ENCODE measurements at places on chromosomes 6 and 20.

DNA sequence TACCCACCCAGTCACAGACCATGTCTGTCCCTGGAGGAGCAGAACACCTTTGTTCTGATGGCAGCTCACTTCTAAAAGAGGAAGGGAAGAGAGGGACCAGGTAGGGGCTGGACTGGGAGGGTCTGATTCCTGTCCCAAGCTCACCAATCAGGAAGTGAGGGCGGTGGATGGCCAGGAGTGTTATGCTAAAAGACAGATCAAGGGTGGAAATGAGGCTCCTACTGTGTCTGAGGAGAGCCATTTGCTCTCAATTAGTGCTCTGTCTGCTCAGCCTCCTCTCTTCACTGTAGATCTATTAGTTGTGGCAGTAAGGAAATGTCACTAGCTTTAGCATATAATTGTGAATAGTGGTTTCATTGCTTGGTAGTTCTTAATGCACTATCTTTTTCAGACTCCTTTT lies 72.5 kb downstream of the ARMC2 start:
- H3K4me3 ChIP-seq = no peak overlapping the region
- H3K36me3 ChIP-seq = no peaks in the 10 kb centered on the region
- H3K4me1 ChIP-seq = no peaks in the 10 kb centered on the region
- no peak overlapping the region for H3K27ac ChIP-seq
- no peaks in the 10 kb centered on the region for H3K27me3 ChIP-seq

GRCh38 chr6:45054610-45055009 lies 273.5 kb upstream of the RUNX2 start:
- no peaks in the 10 kb centered on the region for H3K36me3 ChIP-seq
- no peak overlapping the region for H3K27ac ChIP-seq
- no peak for DNase-seq
- H3K4me3 ChIP-seq = no peak overlapping the region
- no peaks in the 10 kb centered on the region for H3K4me1 ChIP-seq

- no peaks in the 10 kb centered on the region for H3K36me3 ChIP-seq
- no peaks in the 10 kb centered on the region for H3K4me1 ChIP-seq
- no peaks in the 10 kb centered on the region for H3K27me3 ChIP-seq
- no peak for DNase-seq
These were observed 59.9 kb downstream of the HECA start for GRCh38 chr6:139194740-139195139.

- H3K4me3 ChIP-seq = no peak overlapping the region
- H3K36me3 ChIP-seq = no peaks in the 10 kb centered on the region
These were observed 5.3 kb upstream of the UBE2V1 start for GRCh38 chr20:50118203-50118602.

GRCh38 chr6:26421259-26422144 lies 18.8 kb upstream of the BTN3A3 start:
- H3K36me3 ChIP-seq = no peaks in the 10 kb centered on the region
- H3K4me3 ChIP-seq = peak overlapping the region; percentile 66
- H3K27ac ChIP-seq = peak overlapping the region; percentile 94

DNA sequence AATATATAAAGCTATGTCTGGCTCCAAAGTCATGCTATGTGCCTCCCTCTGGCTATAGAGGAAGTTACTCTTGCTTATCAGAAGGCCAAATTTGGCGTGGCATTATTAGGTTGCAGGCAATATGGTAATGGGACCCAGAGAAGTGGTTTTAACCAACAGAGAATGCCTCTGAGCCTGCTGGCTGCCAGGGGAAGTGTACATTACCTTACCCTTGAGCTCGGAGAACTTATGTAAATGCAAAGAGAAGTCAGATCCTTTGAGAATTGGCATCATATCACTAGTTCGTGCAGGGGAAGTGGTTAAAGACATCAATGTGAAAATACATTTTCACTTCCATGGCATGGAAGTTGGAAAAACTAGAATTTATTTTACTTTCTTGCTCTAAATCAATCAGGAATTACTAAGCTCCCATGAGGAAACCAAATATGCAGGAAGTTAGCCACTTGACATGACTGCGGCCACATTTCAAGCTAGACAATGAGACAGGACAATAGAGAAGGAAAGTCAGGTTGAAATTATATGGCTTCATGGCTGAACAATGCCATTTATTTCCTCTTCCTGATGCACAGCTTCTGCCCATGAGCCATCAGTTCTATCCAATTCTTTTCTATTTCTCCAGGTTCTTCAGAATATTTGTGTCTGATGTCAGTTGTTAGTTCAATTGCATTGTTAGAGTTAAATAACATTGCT lies 134.0 kb upstream of the PHACTR1 start:
- no peaks in the 10 kb centered on the region for H3K27me3 ChIP-seq
- H3K4me1 ChIP-seq = no peaks in the 10 kb centered on the region
- no peak overlapping the region for H3K27ac ChIP-seq
- no peak overlapping the region for H3K4me3 ChIP-seq
- no peaks in the 10 kb centered on the region for H3K36me3 ChIP-seq
- no peak for DNase-seq

- DNase-seq = no peak
- H3K36me3 ChIP-seq = no peaks in the 10 kb centered on the region
- no peaks in the 10 kb centered on the region for H3K27me3 ChIP-seq
- peaks cover 79% of the 10 kb centered on the region for H3K4me1 ChIP-seq
These were observed 6.4 kb downstream of the ATXN1 start for GRCh38 chr6:16754876-16755275.

GRCh38 chr20:47676912-47677634 lies 108.2 kb downstream of the SULF2 start:
- H3K4me3 ChIP-seq = no peak overlapping the region
- H3K4me1 ChIP-seq = no peaks in the 10 kb centered on the region
- H3K36me3 ChIP-seq = no peaks in the 10 kb centered on the region
- no peaks in the 10 kb centered on the region for H3K27me3 ChIP-seq

DNA sequence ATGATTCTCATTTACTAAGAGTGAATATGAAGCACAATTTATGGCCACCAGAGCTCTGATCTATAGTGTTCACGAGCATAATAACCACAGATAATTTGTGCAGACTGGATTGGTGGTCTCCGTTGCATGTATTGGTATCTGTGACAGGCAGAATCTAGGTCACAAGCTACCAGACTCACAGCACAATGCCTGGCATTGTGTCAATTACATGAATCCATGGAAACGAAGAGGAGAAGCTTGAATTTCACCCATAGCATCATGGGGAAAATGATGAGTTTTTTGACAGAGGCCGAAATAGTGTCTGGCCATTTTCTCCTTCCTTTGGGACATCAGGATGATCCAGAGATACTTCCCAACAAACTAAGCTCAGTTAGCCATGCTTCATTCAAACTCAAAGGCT lies 52.3 kb upstream of the TMEM170B start:
- no peak for DNase-seq
- H3K4me1 ChIP-seq = no peaks in the 10 kb centered on the region
- H3K27me3 ChIP-seq = no peaks in the 10 kb centered on the region
- no peak overlapping the region for H3K27ac ChIP-seq

- peak overlapping the region; percentile 58 for H3K27ac ChIP-seq
- H3K36me3 ChIP-seq = no peaks in the 10 kb centered on the region
- no peak for DNase-seq
- no peaks in the 10 kb centered on the region for H3K27me3 ChIP-seq
These were observed 25.7 kb upstream of the MLIP start for GRCh38 chr6:54085541-54085940.

DNA sequence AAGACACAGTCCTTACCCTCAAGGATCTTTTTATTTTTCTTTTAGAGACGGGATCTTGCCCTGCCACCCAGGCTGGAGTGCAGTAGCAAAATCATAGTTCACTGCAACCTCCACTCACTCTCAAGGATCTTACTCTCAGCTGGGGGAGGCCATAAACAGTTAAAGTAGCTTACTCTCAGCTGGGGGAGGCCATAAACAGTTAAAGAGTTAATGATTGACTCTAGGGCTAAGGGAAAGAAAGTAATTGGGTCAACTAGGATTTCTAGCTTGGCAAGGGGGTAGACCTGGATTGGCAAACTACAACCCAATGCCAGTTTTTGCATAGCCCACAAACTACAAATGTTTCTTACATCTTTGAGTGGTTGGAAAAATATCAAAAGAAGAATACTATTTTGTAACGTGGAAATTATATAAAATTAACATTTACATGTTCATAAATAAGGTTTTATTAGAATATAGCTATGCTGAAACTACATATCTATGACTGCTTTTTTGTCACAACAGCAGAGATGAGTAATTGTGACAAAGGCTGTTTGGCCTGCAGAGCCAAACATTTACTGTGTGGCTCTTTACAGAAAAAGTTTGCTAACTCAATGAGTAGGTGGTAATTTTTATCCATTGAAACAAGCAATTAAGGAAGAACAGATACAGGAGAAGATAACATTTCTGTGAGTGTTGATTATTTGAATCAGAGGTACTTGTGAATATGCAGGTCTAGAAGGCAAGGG lies 46.4 kb downstream of the PTPRA start:
- H3K27me3 ChIP-seq = no peaks in the 10 kb centered on the region
- H3K36me3 ChIP-seq = peaks cover 6% of the 10 kb centered on the region
- H3K4me3 ChIP-seq = no peak overlapping the region
- peaks cover 40% of the 10 kb centered on the region for H3K4me1 ChIP-seq
- peak; percentile 34 for DNase-seq
- peak overlapping the region; percentile 58 for H3K27ac ChIP-seq

DNA sequence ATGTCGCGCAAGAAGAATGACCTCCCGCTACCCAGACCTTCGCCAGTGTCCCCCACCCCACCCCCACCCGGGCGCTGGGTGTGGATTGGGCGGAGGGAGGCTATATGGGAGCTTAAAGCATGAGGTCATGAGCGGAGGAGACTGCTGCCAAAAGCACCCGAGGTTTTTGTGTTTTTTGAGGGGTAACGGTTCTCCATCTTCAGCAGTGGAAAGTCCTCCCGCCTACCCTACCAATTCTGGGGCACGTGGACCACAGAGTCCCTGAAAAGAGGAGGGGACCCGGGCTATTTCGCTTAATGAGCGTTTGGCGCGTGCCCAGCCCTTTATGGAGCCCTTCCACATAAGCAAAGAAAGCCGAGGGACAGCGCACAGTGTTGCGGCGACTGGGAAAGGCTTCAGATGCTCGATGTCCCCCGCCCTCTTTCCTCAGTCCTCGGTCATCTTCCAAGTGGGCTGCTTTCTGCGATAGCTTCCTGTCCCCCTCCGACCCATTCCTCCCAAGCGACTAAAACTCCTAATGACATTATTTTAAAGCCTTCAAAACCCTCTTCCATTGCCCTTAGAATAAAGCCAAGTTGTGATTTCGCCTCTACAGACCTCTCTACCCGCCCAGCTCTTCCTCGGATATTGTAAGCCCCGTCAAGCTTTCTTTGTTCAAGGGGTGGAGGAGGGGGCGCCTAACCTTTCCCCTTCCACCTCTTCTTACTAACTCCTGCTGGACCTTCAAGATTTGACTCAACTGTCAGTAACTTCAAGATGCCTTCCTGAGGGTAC lies 2.1 kb upstream of the TRERF1 start:
- no peaks in the 10 kb centered on the region for H3K27me3 ChIP-seq
- H3K36me3 ChIP-seq = no peaks in the 10 kb centered on the region
- H3K4me1 ChIP-seq = peaks cover 3% of the 10 kb centered on the region
- H3K4me3 ChIP-seq = peak overlapping the region; percentile 28
- H3K27ac ChIP-seq = peak overlapping the region; percentile 94
- peak; percentile 66 for DNase-seq

Measured in transverse colon (tissue), 4 donors.